ENCODE measurements at places on chromosomes 2 and 18.

DNA sequence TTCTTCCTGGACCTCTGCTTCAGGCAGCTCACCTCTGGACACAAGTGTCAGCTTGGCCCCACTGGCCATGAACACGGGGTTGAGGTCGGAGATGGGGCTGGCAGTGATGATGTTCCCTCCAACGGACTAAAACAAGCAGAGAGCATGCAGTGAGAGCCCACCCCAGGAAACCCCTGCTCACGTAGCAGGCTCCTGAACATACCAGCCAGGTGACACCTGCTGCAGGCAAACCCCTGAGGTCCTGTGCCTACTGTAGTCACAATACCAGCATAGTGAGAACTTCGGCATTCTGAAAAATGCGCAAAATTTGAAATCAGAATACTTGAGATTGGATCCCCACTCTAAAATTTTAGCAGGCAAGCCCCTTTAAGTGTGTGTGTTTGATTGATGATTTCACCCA is 32.9 kb downstream of the XDH start:
- DNase-seq: no peak

DNA sequence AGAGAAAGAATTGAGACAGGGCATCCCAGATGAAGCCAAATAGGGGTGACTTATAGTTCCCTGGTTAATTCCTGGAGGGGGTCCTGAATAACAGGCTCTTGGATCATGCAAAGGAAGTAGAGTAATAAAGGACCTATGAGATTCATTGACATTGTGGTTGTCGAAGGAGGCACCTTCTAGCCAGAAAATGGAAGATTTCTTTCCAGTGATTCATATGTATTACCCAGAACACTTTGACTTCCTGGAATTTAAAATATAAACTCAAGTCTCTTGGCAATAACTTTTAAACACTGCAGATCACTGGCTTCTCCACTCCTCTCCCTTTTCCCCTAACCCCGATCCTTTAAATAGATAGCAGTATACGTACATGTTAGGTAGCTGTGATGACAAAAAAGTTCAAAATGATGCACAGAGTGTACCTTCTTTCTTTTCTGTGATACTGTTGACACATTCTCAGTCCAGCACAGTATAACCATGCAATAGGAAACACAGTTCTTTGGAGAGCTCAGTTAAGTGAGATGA is 211.8 kb downstream of the LTBP1 start:
- no peak for DNase-seq

GRCh38 chr2:180717588-180717987 is 262.8 kb upstream of the UBE2E3 start:
- no peak for DNase-seq

- DNase-seq: no peak
These were observed 632.9 kb downstream of the CCDC85A start for GRCh38 chr2:56816666-56817065.

DNA sequence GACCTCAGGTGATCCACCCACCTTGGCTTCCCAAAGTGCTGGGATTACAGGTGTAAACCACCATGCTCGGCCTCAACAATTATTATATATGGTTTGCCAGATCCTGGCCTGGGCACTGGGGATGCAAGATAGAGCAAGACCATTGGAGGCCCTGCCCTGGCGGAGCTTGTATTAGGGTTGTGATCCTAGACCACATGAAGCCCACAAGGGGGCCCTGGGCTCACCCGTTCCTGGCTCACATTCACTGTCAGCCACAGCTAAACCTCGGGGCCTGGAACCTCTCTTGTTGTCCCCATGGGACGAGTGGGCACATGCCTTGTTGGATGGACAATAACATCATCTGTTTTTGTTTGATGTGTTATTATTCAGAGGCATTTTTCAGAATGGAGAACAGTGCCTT is 14.9 kb downstream of the HPCAL1 start:
- peak; percentile 51 for DNase-seq

GRCh38 chr2:44051593-44052347 is 56.0 kb upstream of the LRPPRC start:
- no peak for DNase-seq

GRCh38 chr2:43819491-43820163 is 19.0 kb downstream of the ABCG5 start:
- DNase-seq: no peak

- DNase-seq: peak; percentile 82
These were observed 19.0 kb downstream of the INO80C start for GRCh38 chr18:35478520-35479435.

DNA sequence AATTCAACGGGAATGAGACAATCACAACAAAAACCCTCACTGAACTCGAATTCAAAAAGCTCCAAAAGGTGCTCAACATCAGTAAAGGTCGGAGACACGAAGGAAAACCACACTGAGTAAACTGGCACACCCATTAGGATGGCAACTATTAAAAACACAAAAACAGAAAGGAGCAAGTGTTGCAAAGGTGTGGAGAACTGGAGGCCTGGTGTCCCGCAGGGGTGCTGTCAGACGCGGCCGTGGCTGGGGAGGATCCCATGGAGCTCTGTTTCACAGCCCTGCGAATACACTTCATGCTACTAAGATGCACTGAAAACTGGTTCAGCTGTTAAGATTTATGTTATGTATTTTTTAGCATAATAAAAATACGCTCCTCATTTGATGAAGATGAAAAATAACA is 730.6 kb downstream of the GALR1 start:
- DNase-seq: no peak

DNA sequence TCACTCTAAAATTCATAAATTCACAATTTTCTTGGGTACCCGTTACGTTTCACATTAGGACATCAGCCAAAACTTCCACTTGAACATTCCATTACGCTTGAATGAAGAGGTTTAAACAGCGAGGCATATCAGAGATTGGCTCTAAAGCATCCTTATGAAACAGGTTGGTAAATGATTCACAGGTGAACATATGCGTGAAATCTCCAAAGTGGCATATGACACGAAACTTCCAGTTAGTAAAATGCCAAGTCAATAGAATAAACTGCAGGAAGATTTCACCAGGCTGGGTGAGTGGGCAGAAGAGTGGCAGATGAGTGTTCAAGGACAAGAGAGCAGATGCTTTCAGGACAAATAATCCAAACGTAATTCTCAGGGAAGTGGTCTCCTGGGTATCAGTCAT is 33.9 kb upstream of the GLS start:
- DNase-seq: no peak

- DNase-seq: no peak
These were observed 583.1 kb downstream of the XIRP2 start for GRCh38 chr2:167471332-167471731.

DNA sequence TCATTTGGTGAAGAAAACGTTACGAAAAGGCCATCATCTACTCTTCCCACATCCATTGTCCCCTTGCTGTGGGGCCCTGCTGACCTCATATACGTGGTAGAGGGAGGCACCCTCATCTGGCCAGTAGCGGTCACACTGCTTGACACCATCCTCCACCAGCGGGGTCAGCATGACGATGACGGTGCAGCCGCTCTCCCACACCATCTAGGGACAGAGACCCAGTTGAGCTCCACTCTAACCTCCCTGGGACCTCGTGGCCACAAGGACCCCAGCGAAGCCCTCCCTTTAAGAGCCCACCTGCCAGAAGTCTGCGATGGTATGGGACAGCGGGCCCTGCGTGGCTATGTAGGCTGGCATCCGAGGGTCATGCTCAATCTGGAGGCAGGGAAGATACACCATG is 13.1 kb downstream of the PTPRN start:
- no peak for DNase-seq

Data from NB4 (cell line).